ENCODE measurements at places on chromosomes 1 and 21. TPM values are rescaled to one million over a fixed set of nuclear protein-coding genes. Genes with fewer than 3 reads are reported as not detected.

DNA sequence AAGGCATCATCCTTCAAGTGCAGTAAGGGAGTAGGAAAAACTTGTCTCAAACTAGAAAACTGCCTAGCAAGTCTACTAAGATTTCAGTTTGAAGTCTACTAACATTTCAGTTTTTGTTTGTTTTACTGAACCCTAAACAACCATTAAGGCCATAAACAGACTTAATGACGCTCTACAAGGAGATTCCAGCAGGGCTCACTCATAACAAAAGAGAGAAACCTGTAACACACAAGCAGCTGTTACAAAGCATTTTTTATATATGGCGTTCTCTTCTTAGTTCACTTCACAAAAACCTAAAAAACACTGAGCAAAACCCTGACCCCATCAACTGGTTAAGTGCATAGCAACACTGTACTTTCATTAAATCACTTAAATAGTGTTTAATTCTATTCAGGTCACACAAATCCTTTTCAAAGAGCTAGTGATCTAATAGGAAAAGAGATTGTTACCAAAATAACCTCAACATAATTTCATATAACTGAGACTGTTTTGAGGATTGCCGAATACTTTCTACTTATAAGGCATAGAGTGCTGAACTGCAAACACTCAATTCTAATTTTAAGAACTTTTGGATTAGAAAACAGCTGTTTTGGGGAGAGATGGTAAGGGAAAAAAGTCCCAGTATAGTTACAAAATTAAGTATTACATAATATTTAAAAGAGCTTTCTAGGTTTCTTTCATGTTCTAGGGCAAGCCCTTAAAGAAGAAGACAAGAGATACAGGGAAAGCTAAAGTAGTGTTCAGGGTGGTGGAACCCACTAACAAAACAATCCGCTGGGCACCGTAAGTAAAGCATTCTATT, 1.4 kb downstream of the B3GALNT2 start:
- H3K36me3 ChIP-seq: peaks cover 3% of the 10 kb centered on the region
- DNase-seq: no peak
- H3K27ac ChIP-seq: peak overlapping the region; percentile 96

GRCh38 chr1:162893612-162893908, 32.6 kb upstream of the CCDC190 start:
- H3K27ac ChIP-seq: no peak overlapping the region
- no peak overlapping the region for H3K4me3 ChIP-seq
- peaks cover 9% of the 10 kb centered on the region for H3K4me1 ChIP-seq
- no peaks in the 10 kb centered on the region for H3K27me3 ChIP-seq

Gene ITSN1
- total RNA-seq: 49.9 TPM

Gene IL6R
- total RNA-seq: 12.4 TPM

Gene PLPP3
- total RNA-seq: 157 TPM
